ENCODE measurements at places on chromosomes 4 and X.
A peak's percentile ranks its signal among the peaks of the same experiment; 100 is the strongest.

DNA sequence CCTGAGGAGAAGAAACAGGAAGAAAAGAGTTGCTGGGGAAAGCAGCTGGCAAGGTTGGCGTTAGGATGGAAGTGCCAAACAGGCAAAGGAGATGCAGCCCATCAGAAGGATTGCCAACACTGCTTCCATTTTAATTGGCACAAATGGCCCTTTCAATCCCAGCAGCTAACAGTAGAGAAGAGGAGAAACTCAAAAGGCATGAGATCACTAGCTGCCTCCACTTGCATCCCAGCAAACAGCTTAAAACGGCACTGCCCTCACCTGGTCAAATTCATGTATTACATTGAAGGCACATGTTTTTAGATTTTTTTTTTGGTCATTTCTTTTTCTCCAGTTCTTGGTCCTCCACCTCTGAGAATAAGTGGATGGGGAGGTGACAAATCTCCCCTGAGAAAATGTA, 14.9 kb upstream of the LOC101059915 start:
- DNase-seq, result peak; percentile 69

GRCh38 chrX:45348296-45348695, 147.6 kb upstream of the DIPK2B start:
- no peak for DNase-seq

DNA sequence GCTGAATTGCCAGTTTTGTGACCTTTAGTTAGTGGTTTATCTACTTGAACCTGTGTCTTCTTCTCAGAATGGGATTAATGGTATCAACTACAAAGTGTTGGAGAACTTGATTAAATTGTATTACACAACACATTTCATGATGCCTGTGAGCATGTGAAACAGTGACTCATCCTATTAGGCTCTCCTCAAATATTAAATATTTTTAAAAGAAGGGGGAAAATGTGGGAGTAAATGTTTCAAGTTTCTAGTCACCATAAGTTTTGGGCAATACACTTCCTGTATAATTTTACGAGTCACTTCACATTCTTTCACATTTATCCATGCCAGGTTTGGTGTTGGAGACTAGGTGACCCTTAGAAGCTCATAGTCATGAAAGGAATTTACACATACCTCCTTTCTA, 147.0 kb downstream of the HS3ST1 start:
- DNase-seq, result no peak

DNA sequence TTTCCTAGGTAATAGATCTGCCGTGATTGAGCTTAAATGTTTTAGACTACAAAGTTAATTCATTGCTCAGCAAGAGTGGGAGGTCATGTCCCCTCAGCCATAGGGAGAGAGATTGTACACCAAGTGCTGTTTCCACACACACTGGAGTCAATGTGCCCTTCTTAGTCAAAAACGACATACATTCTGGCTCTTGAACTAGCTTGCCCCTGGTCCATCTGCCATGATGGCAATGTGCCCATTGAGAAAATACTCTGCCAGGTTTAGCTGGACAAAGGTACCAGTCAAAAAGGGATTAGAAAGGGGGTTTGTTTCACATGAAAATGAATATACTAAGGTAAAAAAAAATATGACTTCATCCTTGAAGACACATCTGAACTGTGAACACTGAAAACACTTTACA, 377.1 kb upstream of the ADGRL3 start:
- no peak for DNase-seq

- DNase-seq, result no peak
Measured at GRCh38 chrX:155666741-155667140, 54.0 kb upstream of the TMLHE start.

GRCh38 chrX:97563531-97564133, 679.9 kb downstream of the RPA4 start:
- peak; percentile 51 for DNase-seq

DNA sequence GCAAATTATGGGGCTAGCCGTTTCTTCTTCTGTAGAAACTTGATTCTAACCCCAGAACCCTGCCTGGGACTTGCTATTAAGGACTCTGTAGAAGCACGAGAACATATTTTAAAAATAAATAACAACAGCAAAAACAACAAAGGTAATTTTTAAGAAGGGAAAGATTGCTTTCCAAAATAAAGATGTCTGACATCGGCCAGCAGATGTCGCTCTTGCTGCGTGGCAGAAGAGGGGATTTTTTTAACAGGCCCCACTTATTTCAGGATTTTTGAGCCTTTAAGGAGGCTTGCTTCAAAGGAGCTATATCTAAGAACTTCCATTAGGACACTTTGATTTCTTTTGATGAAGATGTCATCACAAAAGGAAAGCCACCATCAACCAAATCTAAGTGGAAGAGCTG, 62.8 kb upstream of the EGFL6 start:
- peak; percentile 61 for DNase-seq

DNA sequence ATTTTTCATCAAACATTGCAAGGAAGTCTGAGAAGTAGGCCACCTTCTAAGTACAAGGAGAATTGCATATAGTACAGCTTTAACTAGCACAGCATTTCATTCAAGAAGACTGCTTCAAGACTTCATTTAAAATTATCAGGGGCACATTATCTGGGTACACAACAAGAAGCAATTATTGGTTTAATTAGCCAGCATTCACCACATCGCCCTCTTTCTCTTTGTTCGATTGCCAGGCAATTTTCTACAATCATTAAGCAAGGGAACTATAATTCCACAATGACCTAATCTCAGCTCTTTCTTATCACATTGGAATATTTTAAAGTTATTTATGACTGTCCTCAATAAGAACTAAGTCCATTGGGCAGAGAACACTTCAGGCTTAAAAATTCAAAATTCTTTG, 1347.1 kb upstream of the PABPC4L start:
- DNase-seq, result no peak

DNA sequence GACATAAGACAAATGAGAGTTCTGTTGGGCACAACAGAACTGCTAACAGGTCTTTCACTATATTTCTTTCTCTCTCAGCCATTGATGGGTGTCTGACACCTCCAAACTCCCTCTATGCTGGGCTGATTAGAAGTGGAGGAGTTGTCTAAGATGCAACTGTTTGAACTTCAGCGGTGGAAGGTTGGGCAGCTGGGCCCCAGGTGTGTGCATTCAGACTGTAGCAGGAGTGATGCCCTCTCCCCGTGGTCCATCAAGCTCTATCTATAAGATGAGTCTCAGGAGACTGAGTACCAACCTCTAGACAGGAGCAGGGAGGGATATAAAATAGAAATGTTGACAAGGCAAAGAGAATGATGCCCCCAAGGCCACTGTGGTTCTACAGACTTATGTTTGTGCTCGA, 28.2 kb upstream of the CHRNA9 start:
- DNase-seq, result no peak

- no peak for DNase-seq
Measured at GRCh38 chrX:118736394-118737010, 9.1 kb downstream of the IL13RA1 start.

- no peak for DNase-seq
Measured at GRCh38 chr4:37858872-37859271, 32.0 kb upstream of the TBC1D1 start.

- no peak for DNase-seq
Measured at GRCh38 chr4:124641715-124642381, 70.7 kb downstream of the ANKRD50 start.

GRCh38 chrX:153644356-153645125, 2.5 kb upstream of the DUSP9 start:
- DNase-seq, result no peak

- no peak for DNase-seq
Measured at GRCh38 chr4:76293772-76294171, 12.8 kb upstream of the STBD1 start.

- DNase-seq, result no peak
Measured at GRCh38 chr4:152970102-152970820, 34.1 kb downstream of the FHDC1 start.

- DNase-seq, result no peak
Measured at GRCh38 chr4:169622566-169622965, 2.2 kb downstream of the CLCN3 start.

- no peak for DNase-seq
Measured at GRCh38 chr4:3223956-3224748, 24.8 kb upstream of the MSANTD1 start.

DNA sequence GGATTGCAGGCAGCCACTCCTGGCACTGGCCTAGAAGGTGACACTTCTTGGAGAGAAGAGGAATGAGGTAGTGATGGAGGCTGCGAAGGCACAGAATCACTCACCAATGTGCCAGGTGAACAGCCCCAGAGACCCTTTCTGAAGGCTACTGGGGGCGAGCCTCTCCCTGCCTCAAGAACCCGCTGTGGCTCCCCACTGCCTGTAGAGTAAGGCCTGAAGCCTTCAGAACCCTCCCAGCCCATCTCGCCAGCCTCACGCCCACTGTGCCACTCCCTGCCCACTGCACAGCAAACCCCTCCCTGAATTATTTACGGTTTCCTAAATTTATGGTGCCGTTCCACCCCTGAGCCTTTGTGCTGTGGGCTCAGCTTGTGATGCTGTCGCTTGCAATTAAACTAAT, 24.2 kb upstream of the SORCS2 start:
- no peak for DNase-seq

GRCh38 chr4:52617336-52618020, 41.6 kb downstream of the USP46 start:
- DNase-seq, result no peak

- no peak for DNase-seq
Measured at GRCh38 chr4:15692602-15693001, 10.3 kb upstream of the BST1 start.

GRCh38 chr4:152259866-152260265, 276.0 kb downstream of the FBXW7 start:
- DNase-seq, result no peak

- DNase-seq, result no peak
Measured at GRCh38 chr4:125459531-125459930, 144.8 kb downstream of the FAT4 start.

DNA sequence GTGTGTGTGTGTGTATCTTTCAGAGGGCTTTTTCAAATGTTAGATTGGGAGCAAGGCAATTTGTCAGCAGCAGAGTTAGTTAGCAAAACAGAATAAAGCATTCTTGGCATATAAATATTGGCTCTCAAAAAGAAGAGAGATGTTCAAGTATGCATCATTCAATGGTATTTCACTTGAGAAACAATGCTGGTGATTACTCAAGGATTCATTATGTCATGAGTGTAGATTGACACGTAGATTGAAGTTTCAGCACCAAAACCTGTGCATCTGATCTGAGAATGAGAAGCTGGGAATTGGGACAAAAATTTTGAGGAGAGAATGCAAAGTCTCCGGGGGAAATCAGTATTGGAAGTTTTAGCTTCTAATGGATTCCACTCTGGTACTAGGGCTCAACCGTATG, 241.4 kb downstream of the FRMPD4 start:
- no peak for DNase-seq

DNA sequence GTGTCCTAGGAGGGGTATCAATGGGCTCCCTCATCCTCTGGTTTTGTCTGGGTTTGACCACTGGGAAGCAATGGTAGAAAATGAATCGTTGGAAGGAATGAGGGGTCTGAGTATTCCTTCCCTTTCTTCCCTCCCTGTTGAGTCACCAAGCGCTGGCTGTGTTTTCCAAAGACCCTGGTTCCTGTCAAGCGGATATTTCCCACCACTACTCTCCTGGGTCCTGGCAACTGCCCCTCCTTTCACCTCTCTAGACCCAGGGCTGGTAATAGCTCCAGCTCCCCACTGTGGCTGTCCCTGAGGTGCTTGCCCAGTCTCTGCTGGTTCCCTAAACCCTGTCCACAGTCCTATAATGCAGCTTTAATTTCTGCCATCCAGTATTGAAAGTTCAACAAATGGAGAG, 22.2 kb downstream of the SMIM43 start:
- DNase-seq, result no peak

DNA sequence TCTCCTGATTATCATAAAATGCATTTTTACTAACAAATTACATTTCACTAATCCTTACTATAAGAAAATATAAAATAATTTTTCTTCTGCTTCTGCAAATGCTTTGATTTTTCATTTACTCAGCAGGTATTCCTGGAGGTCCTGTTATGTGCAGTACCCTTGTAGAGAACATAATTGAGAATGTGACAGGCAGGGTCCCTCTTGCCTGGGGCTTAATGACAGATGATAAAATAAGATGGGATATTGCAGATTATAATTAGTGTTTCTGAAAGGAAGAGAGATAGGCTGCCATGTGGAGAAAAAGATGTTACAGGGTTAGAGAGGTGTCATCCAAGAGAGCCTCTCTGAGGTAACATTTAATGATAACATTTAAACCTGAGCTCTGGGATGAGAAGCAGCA, 128.9 kb downstream of the MAD2L1 start:
- DNase-seq, result no peak

DNA sequence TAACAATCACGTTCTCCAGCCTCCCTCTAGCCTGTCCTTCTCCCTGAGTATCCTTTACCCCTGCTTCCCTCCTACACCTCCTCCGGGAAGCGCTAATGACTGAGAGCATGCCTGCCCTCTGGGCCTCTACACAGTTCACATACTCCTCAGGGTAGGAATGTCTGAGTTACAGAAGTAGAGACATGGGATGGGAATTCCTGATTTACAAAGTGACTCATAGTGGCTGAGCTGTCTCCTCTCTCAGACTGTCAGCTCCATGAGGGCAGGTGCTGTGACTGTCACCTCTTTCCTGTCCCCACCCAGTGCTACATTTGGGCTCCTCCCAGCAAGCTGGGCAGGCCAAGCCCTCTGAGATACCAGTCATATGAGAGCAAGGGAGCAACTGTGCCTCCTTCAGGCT, 2.6 kb downstream of the LAS1L start:
- no peak for DNase-seq

DNA sequence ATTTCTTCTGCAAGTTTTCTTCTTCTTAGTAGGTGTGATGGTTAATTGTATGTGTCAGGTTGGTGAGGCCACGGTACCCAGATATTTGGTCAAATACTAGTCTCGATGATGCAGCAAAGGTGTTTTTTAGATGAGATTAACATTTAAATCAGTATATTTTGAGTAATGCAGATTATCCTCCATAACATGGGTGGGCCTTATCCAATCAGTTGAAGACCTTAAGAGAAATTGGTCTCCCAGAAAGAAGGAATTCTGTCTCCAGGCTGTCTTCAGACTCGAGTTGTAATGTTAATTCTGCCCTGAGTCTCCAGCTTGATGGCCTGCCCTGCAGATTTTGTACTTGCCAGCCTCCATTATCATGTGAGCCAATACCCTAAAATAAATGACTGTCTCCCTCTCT, 122.5 kb upstream of the TSPAN5 start:
- DNase-seq, result no peak

DNA sequence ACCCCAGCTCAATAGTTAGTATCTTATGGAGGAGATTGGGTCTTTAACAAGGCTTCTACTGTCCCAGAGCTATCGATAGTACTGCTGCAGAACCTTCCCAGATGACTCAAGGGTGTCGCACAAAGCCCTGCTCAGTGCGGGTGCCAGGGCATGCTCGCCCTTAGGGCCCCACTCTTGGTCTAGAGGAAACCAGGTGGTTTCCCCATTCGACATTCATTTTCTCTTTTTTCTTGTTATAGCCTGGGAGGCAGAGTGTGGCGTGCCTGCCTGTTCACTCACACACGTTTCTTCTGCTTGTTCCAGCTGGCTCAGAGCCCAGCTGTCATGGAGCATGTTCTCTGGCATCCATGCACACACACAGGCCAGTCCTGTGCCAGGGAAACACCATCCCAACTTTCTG, 144.5 kb downstream of the SMIM20 start:
- peak; percentile 78 for DNase-seq
